Activated CD8-positive, alpha-beta memory T cell treated with anti-CD3 and anti-CD28 coated beads for 1 hour (primary cell): ENCODE measurements at places on chromosomes 5 and 9.

- DNase-seq = no peak
Observed at GRCh38 chr9:6067426-6067825, 52.0 kb upstream of the RANBP6 start.

DNA sequence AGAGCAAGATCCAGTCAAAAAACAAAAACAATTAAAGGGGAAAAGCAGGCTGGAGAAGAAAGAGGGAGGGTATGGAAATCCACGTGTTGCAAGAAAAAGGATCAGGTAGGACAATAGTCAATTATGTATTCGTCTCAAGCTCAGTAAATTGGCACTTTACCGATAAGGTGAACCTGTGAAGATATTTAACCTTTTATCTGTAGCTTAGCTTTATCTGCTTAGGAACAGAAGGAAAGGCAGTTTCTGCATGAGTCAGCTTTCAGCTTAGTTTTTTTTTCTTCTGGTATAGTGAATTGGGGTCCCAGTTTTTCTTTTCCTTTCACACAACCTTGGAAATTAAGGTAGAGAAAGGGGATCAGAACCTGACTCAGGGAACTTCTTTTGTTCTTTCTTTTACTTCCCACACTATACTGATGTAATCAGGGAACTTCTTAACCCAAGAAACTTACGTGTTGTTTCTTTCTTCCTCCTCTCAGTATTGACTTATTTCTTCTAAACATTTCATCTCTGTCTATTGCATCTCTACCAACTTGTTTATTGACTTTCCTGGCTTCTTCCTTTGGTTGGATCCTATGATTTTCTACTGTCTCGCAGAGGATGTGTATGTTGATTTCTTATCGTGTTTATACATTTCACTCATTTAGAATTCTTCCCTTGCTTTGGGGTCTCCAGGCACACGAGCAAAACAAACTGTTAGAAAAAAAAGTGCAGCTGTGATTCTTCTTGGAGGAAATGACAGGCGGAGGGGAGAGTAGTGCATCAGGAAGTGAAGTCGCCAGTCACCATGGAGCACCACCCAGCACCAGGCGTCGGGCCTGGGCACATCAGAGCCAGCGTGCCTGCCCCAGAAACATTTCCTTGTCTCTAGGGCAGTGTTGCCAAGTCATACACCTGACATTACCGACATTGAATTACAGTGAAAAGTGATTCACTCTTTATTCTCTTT is 123.0 kb upstream of the LHFPL2 start:
- DNase-seq = no peak

GRCh38 chr9:79759460-79759859 is 187.7 kb downstream of the TLE4 start:
- DNase-seq = no peak

- DNase-seq = no peak
Observed at GRCh38 chr9:132041798-132042197, 37.9 kb downstream of the MED27 start.

GRCh38 chr9:108272349-108272899 is 583.4 kb downstream of the ACTL7B start:
- DNase-seq = no peak

DNA sequence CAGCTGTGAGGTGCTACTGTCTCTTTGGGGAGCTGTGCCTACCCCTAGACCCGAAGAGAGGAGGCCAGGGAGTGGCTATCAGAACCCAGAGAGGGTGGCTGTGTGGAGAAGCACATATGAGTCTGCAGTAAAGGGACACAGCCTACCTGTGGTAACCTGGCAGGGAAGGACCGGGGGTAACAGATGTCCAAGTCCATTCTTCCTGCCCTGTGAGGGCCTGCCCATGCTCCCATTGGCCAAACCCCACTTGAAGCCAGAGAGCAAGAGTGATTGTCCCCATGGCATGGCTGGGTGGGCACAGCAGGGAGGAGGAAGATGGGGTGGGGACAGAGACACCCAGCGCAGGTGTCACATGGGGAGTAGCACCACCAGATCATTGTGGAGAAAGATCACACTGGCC is 39.3 kb downstream of the BOD1 start:
- no peak for DNase-seq
